ENCODE measurements at places on chromosomes 12 and 14.

- no peak for DNase-seq
Measured at GRCh38 chr12:49288412-49288853, 6.5 kb upstream of the PRPH start.

DNA sequence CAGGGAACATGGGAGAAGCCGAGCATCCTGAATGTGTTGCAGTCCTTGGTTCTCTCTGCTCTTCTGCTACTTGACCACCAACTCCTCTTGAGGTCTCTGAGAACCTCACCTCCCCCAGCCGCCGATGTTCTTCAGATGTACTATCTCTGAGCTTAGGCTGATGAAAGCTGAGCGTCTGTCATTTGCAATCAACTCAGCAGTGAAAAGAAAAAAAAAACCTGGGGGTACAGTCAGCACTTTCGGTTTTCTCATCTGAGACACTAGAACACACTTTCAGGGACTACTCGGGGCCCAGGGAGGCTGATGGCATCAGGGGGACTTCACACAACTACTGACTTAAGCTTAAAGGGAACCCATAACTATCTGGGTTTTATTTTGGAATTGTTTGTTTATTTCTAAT is 9.6 kb upstream of the FLVCR2 start:
- no peak for DNase-seq

- DNase-seq, result no peak
Measured at GRCh38 chr12:116303929-116304328, 26.4 kb upstream of the MED13L start.

GRCh38 chr12:67562513-67563287 is 85.8 kb upstream of the DYRK2 start:
- DNase-seq, result no peak

DNA sequence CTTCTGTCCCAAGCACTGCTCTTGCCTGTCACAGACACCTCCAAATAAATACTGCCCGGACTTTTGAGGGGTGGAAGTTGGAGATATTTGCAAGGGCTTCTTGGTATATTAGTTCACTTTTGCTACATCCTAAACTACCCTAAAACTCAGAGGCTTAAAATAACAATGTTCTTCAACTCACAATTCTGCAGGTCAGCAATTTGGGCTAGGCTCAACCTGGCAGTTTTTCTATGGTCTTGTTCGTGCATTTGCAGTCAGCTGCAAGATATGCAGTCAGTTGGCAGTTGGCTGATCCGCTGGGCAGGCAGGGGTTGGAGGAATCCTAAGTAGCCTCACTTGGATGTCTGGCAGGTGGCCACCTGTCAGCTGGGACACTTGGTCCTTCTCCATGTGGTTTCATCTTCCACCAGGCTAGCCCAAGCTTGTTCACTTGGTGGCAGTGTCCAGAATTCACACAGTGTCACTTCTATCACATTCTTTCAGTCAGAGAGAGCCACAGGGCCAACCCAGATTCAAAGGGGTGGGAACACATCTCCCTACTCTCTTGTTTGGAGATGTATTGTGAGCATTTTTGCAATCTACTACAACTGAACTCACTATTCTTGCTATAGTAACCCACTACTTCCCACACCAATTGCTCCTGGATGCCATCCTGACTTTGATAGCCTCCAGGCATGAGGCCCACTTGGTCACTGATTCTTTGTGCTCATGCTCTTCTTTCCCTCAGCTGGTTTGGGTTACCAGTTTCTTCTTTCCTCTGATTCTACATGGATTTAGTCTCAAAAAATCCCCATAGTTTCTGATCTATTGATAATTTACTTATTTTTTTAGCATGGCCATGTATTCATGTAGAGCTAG is 27.8 kb upstream of the CAPRIN2 start:
- DNase-seq, result no peak

DNA sequence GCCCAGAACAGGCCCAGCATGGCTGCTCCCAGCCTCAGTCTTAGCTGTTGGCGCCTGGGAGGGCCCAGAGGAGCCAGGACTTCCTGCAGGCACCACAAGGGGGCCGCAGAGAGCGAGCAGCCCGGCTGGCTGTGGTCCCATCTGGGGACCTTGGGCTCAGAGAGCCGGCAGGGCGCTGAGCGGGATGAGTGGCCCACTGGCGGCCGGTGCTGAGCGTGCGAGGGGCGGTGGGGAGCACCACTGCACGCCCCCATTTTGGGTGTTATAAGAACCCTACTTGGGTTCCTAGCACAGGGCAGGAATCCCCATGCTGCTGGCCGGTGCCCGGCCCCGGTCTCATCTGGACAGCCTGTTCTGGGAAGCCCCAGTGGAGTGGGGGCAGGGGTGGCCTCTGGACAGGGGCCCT is 25.9 kb upstream of the CRIP2 start:
- DNase-seq, result peak; percentile 36

DNA sequence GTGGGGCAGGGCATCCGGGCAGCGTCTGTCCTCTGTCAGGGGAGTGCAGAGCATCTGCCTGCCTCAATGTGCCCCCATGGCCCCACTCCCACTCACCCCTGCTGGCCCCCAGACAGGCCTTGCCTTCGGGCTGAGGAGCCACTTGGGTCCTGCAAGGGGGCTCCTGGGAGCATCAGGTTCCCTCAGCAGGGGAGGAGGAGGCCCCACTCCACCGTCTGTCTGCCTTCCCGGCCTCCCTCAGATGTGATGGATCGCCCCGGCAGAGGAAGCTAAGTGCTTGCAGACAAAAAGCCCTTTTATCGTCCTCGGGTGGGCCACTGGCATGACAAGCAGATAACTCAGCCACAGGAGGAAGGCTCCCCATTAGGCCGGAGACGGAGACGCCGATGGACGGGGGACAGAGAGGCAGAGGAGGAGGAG is 35.1 kb downstream of the NCOR2 start:
- DNase-seq, result no peak

GRCh38 chr14:69755784-69756183 is 11.2 kb upstream of the SRSF5 start:
- DNase-seq, result no peak

DNA sequence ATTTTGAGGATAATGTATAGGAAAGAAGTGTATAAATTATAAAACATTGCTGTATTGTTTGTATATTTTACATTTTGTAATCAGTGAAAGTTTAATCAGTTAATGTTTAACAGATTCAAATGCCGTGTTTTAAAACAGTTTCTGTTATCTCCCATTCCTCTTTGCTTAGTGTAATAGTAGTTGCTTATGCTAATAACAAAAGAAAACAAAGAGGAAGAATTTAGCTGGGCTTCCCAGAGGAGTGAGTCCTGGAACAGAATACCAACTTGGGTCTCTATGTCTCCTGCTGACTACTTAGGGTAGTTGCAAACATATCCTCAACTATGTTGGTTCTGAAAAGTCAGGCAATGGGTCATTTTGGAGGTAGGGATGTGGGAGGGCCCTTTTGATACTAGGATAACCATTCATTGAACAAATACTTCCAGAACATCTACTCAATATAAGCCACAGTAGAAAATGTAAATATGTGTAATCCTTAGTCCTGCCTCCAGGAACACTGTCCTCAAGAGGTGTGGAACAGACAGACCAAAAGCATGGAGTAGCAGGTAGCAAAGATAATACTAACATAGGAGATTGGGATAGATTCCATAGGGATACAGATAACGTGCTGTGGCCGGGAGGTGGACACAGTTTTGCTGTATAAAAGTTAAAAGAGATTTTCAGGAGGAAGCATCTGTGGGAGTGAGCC is 36.1 kb upstream of the EVL start:
- no peak for DNase-seq

DNA sequence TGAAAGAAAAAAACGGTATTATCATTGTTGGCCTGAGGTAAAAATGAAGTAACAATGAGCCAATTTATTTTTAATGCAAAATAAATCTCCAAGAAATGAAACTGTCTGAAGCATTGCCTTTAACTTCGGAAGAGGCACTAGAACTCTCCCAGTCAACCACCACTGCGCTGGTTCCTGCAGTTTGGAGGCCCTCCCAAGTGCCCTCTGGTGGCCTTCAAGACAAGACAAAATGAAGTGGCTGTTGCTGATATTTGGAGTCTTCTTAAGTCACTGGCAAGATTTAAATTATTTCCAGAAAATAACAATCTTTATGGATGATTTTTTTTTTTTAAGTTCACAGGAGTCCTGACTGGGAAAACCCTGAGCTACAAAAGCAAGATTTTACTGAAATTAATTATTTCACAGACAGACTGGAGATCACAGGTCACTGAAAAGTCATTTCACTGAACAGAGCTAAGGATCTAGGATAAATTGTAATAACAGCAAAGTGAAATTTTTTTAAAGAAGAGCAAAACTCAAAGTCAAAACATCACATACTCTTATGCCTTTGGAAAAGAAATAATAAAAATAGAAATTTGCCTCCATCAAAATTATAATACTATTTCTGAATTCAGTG is 58.2 kb downstream of the DICER1 start:
- DNase-seq, result no peak

All from activated gamma-delta T cell (primary cell).